ENCODE measurements at places on chromosomes 3 and 15. TPM values are rescaled to one million over a fixed set of nuclear protein-coding genes. Genes with fewer than 3 reads are reported as not detected.

The ADGRG7 gene
- not detected for total RNA-seq

The LMOD3 gene
- total RNA-seq: not detected

DNA sequence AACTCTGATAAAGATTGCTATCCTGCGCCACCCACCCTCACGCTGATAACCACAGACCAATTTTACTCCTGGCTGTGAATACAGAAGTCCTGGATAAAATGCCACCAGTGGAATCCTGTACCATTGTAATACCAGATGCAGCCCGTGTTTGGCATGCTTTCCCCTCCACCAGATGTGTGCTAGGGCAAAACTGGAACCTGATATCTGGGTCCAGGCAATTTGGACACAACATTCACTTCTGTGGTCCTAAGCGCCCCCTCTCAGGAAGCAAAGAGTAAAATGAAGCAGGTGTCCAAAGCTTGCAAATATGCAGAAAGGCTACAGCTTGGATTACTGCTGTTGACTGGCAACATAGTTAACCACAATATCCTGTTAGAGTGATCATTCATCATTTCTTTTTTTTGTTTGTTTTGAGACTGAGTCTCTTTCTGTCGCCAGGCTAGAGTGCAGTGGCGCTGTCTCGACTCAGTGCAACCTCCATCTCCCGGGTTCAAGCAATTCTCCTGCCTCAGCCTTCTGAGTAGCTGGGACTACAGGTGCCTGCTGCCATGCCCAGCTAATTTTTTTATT is 32.8 kb downstream of the LOXL1 start:
- no peak overlapping the region for H3K4me3 ChIP-seq
- H3K27ac ChIP-seq: no peak overlapping the region
- H3K27me3 ChIP-seq: no peaks in the 10 kb centered on the region
- no peaks in the 10 kb centered on the region for H3K36me3 ChIP-seq
- peaks cover 11% of the 10 kb centered on the region for H3K4me1 ChIP-seq

DNA sequence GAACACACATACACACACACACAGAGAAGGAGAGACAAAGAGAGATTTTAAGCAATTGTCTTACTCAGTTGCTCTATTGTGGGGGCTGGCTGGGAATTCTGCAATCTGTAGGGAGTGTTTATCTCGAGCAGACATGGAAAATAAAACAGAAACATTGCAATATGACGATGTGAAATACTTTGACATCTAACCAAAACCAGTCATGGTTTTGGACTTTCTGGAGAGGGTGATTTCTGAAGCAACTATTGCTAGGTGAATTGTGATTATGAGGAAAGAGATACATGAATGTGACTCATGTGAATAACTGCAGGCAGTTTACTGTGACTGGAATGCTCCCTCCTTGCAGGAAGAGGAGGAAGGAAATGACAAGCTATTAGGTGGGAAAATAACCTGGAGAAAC is 12.3 kb upstream of the PHLDB2 start:
- H3K4me1 ChIP-seq: peaks cover 9% of the 10 kb centered on the region
- no peaks in the 10 kb centered on the region for H3K27me3 ChIP-seq
- H3K4me3 ChIP-seq: no peak overlapping the region

- no peak for DNase-seq
- no peak overlapping the region for H3K4me3 ChIP-seq
- H3K36me3 ChIP-seq: no peaks in the 10 kb centered on the region
- H3K27me3 ChIP-seq: no peaks in the 10 kb centered on the region
- no peaks in the 10 kb centered on the region for H3K4me1 ChIP-seq
These were observed 617.4 kb downstream of the CADM2 start for GRCh38 chr3:85576091-85576690.

- no peak for DNase-seq
- H3K4me3 ChIP-seq: no peak overlapping the region
- no peaks in the 10 kb centered on the region for H3K27me3 ChIP-seq
- H3K36me3 ChIP-seq: no peaks in the 10 kb centered on the region
- H3K4me1 ChIP-seq: no peaks in the 10 kb centered on the region
These were observed 8.4 kb upstream of the MYO1E start for GRCh38 chr15:59380902-59381610.

DNA sequence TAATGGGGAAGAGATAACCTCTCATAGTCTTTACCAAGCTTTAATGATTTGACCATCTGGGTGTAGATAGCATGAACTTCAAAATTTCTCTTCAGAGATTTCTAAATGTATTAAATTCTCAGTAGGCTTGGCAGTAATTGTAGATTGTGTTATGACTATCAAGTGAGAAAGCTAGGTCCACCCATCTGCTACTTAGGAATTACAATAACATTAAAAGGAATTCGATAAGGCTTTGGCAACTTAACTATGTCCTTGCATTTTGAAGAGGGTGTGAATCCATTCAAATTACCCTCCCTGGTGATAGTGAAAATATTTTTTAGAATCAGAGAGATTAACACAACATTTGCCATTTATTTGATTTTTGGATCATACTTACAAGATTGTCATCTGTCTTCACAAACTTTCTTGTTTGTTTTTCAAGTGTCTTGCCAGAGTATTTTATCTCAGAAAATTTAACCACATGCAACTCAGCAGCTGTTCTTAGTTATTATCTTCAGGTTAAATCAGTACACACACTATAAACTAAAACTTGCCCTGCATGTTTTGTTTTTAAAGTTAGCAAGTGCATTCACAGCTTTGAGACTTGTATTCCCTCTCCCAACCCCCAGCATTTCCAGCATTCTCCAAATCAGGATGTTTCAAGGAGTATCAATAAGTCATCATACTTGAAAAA is 69.6 kb upstream of the COL8A1 start:
- H3K27me3 ChIP-seq: no peaks in the 10 kb centered on the region
- no peaks in the 10 kb centered on the region for H3K4me1 ChIP-seq
- no peak overlapping the region for H3K27ac ChIP-seq
- H3K4me3 ChIP-seq: no peak overlapping the region
- DNase-seq: no peak
- no peaks in the 10 kb centered on the region for H3K36me3 ChIP-seq

The TRANK1 gene
- total RNA-seq: 17.7 TPM

GRCh38 chr15:29039466-29040369 is 153.9 kb downstream of the APBA2 start:
- H3K27me3 ChIP-seq: no peaks in the 10 kb centered on the region
- H3K4me3 ChIP-seq: no peak overlapping the region
- no peak for DNase-seq
- H3K27ac ChIP-seq: no peak overlapping the region
- H3K36me3 ChIP-seq: no peaks in the 10 kb centered on the region

The CHD2 gene
- total RNA-seq: 100 TPM

Data from vagina (tissue), 2 donors.